ENCODE measurements at places on chromosomes 16 and 17.

DNA sequence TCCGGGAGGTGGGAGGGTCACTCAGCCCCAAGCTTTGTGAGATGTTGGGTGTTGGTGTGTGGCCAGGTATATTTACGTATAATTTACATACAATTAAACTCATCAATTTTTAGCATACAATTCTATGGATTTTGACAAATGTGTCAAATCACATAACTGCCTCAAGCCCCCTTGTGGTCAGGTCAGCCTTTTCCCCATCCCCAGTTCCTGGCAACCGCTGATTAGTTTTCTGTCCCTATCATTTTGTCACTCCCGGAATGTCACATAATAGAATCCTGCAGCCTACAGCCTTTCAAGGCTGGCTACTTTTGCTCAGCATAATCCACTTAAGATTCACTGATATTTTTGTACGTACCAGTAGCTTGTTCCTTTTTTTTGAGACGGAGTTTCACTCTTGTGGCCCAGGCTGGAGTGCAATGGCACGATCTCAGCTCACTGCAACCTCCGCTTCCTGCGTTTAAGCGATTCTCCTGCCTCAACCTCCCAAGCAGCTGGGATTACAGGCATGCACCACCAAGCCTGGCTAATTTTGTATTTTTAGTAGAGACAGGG is 19.3 kb upstream of the RAI1 start:
- peak; percentile 30 for DNase-seq

DNA sequence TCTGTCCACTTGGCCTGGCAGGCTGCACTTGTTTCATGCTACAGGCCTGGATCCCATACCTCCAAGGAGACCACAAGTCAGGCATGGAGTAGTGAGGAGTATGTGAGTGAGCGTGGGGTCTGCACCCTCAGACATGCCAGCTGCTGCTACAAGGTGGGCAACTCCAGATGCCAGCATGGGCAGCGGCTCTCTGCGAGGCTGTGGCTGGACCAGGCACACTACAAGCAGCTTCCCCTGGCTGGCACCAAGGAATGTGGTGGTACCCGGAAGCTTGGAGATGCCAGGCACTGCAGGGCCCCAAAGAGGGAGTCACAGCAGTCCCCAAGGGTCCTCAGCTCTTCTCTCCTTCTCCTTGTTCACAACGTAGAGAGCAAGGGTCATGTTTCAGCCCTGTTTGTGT is 16.1 kb upstream of the DNAH9 start:
- no peak for DNase-seq

DNA sequence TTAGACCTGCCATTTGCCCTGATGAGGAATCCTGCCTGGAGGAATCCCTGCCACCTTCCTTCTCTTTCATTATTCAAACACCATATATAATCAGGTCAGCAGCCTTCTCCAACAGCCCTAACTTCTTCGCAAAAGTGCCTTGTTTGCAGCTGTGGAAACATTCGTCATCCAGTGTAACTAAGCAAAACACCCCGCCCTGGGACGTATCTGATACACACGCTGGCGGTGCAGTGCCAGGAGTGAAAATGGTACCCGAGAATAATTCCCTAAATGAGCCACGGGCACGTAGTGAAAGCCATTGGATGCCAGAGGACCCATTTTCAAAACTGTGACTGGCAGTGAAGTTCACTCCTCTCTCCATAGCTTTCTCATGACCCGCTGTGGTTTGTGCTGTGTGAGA is 73.7 kb downstream of the IRX3 start:
- no peak for DNase-seq

GRCh38 chr17:10738521-10739258 is 8.9 kb upstream of the TMEM220 start:
- no peak for DNase-seq

DNA sequence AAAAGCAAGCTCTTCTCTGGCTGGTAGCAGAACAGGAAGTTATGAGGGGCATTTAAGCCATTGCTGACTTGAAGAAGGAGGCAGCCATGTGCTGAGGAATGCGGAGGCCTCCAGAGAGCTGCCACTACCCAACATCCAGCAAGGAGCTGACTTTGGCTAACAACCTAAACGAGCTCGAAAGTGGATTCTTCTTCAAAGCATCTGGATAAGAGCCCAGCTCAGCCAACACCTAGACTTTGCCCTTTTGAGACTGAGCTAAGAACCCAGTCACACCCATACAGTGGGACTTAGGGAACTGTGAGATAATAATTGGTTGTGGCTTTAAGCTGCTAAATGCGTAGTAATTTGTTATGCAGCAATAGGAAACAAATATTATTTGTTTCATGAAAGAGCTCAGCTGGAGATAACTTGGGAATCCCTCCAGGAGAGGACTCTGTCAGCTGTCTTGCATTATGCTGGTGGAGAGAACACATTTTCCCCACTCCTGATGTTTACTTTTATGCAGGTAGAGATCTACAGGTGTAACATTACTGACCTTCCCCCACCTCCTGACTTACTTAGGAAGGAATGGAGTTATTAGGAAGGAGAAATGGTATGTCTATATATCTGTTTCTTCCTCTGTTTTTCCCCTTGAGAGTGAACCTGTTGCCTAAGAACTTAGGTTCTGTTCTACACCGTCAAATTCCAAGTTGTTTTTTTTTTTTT is 52.7 kb upstream of the ZNF629 start:
- no peak for DNase-seq

DNA sequence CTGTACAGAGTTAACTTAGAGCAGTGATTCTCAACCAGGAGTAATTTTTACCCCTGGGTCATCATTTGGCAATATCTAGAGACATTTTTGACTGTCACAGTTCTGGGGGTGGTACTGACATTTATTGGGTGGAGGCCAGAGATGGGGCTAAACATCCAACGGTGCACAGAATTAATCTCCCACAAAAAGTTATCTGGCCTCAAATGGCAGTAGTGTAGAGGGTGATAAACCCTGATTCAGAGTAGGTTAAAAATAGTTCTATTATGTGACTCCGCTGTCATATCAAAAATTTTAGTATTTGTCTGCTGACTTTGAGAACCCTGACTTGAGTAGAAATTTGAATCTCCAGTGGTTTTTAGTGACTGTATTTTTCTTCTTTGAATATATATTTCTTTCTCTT is 19.1 kb downstream of the VPS35L start:
- no peak for DNase-seq

- peak; percentile 70 for DNase-seq
Measured at GRCh38 chr17:17408236-17408794, 68.5 kb upstream of the MED9 start.

DNA sequence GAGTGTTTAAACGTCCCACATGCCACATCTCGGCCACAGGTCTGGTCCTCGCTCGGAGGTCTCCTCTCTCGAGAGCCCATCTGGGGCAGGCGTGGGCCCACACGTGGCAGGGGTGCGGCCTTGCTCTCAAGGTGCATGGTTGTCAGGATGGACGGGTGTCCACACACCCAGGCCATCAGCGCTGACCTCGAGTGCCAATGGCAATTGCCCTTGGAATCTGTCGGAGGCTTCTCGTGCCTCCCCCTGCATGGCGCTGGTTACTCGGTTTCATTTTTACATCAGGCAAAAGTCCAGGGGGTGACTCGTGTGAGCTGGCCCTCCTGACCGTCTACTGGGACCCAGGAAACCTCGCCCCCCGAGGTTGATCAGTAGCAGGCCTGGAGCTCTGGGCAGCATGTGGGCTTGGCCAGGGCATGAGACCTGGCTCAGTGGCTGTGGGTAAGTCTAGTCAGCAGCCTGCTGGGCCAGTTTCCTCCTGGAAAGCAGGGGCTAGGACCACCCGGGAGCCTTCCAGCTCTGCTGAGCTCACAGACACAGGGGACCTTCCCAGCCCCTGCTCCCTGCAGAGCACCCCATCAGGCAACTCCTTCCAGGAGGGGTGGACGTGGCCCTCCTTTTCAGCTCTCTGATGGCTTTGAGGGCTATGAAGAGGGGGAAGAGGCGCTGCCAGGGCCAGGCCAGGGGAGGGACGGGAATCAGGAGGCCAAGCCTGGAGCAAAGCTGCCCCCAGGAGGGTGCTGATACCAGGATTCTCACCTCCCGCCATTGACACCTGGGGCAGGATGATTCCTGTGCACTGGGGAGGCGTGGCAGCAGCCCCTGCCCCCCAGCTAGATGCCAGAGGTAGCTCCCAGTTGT is 3.7 kb upstream of the ZNF469 start:
- DNase-seq, result no peak

DNA sequence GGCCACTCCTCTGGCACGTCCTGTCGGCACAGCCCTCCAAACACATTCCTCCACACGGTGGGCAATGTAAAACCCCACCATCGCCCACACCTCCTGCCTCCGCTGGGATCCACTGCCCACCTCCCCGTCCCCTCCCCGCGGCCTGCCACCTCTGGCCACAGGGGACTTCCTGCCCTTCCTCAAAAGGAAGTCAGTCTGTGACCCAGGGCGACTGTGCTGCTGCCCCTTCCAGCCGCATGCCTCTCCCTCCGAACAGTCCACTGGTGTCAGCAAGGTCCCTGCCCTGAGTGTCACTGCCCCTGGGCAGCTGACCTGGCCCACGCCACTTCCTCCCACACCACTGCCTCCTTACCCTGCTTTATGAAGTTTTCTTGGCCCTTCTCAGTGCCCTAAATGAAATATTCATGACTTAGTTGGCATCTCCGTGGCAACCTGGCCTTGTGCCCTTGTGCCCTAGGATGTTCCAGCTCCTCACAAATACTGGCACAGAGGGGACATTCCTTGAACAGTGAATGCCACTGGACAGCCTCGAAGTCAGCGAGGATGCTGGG is 2.0 kb downstream of the PLD6 start:
- no peak for DNase-seq

GRCh38 chr17:40550608-40551007 is 14.7 kb downstream of the CCR7 start:
- no peak for DNase-seq

- no peak for DNase-seq
Measured at GRCh38 chr17:12509801-12510200, 155.9 kb upstream of the MYOCD start.

GRCh38 chr17:33976831-33977230 is 278.3 kb upstream of the CCL2 start:
- no peak for DNase-seq

DNA sequence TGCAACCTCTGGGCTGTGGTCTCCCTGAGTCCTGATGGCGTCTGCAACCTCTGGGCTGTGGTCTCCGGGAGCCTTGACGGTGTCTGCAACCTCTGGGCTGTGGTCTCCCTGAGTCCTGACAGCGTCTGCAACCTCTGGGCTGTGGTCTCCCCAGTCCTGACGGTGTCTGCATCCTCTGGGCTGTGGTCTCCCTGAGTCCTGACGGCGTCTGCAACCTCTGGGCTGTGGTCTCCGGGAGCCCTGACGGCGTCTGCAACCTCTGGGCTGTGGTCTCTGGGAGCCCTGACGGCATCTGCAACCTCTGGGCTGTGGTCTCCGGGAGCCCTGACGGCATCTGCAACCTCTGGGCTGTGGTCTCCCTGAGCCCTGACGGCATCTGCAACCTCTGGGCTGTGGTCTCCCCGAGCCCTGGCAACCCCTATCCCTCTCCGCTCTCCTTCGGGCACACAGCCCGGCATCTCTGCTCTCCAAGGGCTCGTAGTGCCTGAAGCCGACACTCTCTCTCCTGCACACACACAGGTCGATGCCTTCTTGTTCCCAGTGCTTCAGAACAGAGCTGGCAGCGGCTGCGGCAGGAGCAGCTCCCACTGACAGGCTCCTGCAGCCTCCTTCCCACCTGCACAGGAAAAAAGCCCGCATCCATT is 45.6 kb downstream of the METRNL start:
- DNase-seq, result no peak

GRCh38 chr17:82023447-82024241 is 539 bp downstream of the LRRC45 start:
- DNase-seq, result peak; percentile 43

DNA sequence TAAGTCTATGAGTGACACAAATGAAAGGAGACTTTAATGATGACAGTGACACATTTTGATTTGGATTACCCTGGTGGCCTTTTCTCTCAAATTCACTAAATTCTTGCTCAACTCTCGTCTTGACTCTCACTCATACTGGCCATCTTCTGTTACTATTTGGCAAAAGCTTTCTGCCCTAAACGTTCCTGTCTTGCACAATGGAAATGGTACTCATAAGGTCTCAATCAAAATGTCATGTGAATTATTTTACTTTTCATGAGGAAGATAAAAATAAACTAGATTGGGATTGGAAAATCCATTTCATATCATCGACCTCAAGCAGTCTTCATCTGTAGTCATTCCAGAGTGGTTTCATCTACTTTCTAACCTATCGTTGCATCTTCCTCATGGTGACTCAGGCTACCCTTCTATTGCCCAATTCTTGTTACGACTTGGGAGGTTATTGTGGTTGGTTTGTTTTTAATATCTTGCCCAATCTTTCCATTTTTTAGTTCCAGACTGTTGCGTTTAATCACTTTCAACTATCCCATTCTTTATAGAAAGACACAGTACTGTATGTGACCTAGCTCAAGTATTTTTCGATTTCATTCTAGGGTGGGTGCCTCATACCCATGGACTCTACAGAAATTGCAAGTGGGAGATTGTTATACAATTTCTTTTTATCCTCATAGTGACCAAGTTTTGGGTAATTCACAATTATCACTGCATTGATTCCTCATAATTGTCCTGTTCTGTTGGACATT is 317.2 kb upstream of the KCNJ16 start:
- peak; percentile 86 for DNase-seq

- peak; percentile 71 for DNase-seq
Measured at GRCh38 chr17:40063187-40063771, 514 bp downstream of the THRA start.

DNA sequence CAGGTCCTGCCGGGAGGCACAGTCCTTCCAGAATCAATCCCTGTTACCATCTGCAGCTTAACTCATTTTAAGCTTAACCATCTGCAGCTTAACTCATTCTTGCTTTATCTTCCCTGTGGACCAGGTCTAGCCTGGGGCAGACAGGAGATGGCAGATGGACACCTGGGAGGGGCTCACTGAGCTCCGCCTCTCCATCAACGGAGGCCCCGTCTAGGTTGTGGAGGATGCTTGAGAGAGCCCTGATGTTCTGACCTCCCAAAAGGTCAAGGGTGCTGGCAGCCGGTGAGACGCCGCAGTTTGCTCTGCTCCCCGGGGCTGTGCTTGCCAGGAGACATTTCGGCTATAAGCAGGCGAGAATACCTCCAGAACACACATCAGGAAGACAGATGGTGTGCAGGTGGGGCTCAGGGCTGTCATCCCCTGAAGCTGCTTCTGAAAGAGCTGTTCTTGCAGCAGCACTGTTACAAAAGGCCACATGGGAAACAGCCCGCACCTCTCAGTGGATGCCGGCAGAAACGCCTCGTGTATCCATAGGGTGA is 41.3 kb downstream of the BAIAP2 start:
- no peak for DNase-seq

- no peak for DNase-seq
Measured at GRCh38 chr16:35750701-35751104, 2291.3 kb downstream of the TP53TG3F start.
